ENCODE measurements at places on chromosomes 5 and 9. TPM values are rescaled to one million over a fixed set of nuclear protein-coding genes. Genes with fewer than 3 reads are reported as not detected.

OTULINL gene
- total RNA-seq, result 9.9 TPM

PITX1 gene
- 7.3 TPM for total RNA-seq

ZBED3 gene
- total RNA-seq, result 16.6 TPM

SIMC1 gene
- 23.3 TPM for total RNA-seq

TNFSF15 gene
- total RNA-seq, result 2.2 TPM

PRRC2B gene
- total RNA-seq, result 261 TPM

OBP2B gene
- total RNA-seq, result not detected

SIT1 gene
- total RNA-seq, result 2.7 TPM

NOP16 gene
- 10.1 TPM for total RNA-seq

RELL2 gene
- 10.2 TPM for total RNA-seq

DMGDH gene
- total RNA-seq, result 1.6 TPM

GABRA1 gene
- not detected for total RNA-seq

NSD1 gene
- total RNA-seq, result 82.1 TPM

C9 gene
- total RNA-seq, result 1.0 TPM

CCDC183 gene
- 2.3 TPM for total RNA-seq

Data from mucosa of gallbladder (tissue), 1 donor.